ENCODE measurements at places on chromosomes 13 and 19.

DNA sequence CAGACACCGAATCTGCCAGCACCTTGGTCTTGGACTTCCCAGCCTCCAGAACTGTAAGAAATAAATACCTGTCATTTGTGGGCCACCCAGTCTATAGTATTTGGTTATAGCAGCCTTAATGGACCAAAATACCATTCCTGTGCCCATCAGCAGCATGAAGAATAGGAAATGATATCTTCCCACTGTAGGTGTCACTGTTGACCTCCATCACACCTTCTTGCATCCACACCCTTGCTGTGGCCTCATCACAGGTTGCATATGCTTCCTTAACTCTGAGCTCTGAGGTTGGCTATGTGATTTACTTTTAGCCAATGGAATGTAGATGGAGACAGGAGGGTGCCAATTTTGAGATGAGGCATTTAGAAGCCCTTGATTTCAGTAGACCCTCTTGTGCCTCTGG is 242.0 kb upstream of the TSHZ3 start:
- no peak for DNase-seq

GRCh38 chr19:17454576-17455071 is 6.1 kb downstream of the NXNL1 start:
- DNase-seq, result no peak

DNA sequence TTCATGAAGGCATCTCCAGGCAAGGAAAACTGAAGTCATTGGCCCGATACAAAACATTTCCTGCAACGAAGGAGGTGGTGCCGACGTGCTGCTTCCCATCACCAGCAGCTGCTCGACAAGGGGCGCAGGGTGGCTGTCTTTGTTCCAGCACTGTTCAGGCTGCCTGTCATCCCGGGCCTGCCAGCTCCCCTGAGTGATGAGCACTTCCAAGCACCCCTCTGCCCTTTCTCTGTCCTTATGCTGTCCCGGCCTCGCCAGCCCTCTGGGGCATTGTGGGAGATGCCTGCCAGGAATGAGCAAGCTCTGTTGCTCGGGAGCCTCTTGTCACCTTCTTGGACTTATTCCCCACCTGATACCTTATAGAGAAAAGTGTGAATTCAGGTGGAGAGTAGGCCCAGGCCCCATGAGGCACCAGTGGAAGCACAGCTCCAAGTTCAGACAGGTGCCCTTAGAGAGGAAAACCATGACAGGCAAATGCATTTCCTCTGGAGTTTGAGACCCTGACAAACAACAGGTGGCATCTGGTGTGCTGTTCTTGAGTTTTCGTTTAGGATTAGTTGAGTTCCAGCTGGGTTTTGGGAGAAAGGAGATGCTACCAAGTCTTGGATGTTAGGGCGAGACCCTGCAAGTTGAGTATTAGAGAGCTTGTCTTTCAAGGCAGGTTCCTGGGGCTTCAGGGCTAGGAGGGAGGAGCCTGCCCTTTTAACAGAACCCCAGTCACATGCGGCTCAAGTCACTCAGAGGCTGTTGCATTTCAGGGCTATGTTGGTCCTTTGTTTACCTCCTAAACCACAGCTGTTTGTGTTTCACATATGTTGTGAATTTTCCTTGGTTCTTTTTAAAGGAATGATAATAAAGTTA is 21.4 kb downstream of the BBC3 start:
- DNase-seq, result no peak

DNA sequence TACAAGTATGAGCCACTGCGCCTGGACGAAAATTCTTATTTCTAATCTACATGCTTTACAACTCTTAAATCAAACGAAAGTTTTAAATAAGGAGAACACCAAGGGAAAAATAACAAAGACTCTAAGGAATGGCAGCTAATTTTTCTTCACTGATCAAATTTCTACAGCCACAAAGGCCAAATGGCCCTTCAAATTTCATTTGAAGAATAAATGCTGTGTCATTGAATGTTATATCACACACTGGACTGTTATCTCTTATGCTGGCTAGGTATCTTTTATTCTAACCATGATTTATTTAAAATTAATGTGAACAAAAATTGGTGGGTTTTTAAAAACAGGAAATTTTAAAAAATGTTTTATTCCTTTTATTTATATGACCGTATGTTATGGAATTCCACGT is 14.1 kb downstream of the SMAD9 start:
- no peak for DNase-seq

DNA sequence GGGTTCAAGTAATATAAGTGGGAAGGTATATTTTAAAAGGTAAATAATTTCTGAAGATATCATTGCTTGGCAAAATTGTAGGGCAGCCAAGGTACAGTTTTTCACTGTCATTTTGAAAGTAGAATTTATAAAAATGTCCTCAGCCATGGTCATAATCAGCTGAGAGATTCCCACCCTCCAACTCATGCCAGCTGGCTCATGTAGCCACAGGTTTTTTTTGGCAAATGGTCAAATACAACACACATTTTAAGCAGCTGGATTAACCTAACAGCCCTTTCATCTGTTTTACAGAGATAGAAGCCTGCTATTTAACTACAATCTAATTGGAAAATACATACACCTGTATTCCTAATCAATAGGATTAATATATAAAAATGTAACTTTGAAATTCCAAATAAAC is 619.2 kb upstream of the SGCG start:
- DNase-seq, result no peak

GRCh38 chr13:113845055-113845454 is 18.8 kb downstream of the GAS6 start:
- DNase-seq, result no peak
